ENCODE measurements at places on chromosomes 3 and 15. TPM values are rescaled to one million over a fixed set of nuclear protein-coding genes. Genes with fewer than 3 reads are reported as not detected.

GPR27 gene
- total RNA-seq = 4.5 TPM

STRA6 gene
- 0.75 TPM for total RNA-seq

POTEB2 gene
- total RNA-seq = not detected

DNA sequence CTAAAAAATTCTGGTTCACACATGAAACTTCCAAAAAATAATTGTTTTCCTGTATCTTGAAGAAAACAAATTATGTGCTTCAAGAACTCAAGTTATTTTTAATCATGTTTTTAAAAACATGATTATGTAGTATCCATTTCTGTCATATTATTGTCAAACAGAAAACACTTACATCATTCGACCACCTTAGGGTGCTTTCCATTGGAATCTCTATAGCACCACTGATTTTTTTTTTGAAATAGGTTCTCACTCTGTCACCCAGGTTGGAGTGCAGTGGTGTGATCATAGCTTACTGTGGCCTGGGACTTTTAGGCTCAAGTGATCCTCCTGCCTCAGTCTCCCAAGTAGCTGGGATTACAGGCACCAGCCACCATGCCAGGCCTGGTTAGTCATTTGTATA is 457.3 kb downstream of the SI start:
- DNase-seq = no peak

GPR149 gene
- total RNA-seq = not detected

GRCh38 chr3:148962513-148962912 is 28.8 kb upstream of the GYG1 start:
- DNase-seq = no peak

FHIT gene
- 38.6 TPM for total RNA-seq

GRCh38 chr3:180011927-180012326 is 24.8 kb downstream of the PEX5L start:
- DNase-seq = no peak

GRCh38 chr15:51770902-51771301 is 19.5 kb downstream of the TMOD2 start:
- no peak for DNase-seq

All from mucosa of gallbladder (tissue), 1 donor.